M059J (cell line): ENCODE measurements at places on chromosomes 7 and 10.

DNA sequence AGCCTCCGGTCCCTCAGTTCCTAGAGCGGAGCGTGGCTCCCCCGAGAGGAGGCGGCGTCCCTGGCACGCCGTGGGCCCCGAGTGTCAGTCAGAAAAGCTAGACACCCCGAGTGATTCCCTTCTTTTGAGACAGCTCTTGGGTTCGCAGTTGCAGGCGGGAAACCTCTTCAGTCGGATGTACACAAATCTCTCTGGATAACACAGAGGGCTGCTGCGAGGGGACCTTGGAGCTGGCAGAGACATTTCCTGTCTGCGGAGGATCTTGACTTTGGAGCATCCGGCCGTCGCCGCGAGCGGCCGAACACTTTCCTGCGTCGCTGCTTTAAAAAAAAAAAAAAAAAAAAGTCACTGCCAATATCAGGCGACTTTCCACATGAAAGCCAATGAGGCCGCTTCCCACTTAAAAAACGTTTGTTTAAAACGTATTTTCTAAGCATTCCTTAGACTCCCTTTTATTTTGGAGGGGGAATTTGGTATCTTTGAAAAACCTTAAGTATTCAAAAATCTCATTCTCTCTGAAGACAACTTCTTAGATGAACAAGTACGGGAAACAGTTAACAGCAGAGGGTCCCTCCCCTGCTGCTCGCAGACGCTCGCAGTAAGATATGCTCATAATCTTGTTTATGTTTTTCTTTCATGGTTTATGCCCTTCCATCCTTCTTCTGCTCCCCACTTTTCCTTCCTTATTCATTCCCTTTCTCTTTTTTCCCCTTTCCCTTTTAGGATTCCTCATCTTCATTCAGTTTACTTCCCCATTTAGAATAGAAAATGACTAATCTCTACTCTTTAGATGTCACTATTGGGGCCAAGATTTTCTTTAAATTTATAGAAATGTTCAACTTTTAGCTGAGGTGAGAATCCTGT lies 10.0 kb downstream of the HHEX start:
- peak; percentile 74 for DNase-seq

- no peak for DNase-seq
Observed at GRCh38 chr10:110770243-110770642, 101.5 kb upstream of the PDCD4 start.

DNA sequence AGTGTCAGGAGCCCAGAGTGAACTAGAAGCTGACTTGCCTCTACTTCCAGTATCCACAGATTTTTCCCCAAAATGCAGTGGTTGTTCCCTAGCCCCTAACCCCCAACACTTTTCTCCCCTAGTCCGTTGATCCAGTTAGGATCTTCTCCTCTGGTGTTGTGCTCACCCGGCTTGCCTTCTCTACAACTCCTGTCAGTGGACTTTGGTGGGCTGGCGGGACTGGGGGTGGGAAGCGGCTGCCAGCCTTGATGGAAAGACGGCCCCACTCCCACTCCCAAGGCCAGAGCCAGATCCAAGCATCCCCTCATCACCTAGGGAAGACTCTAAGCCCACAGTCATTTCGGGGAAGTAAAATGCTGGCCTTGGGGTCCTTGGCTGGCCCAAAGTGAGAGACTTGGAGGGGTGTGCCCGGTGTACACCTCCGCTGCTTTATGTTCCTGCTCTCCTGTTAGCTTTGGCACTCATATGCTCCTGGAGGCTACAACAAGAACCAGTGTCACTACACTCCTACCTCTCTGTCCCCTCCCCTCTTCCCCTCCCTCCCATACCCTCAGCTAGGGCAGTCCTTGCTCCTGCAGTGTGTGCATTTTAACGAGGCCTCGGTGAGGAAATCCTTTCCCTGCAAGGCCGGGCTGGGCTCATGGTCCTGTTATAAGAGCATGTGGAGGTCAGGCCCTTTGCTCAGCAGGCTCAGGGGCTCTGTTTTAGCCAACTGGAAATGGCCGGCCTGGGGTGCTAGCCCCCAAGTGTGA lies 930 bp upstream of the HOXA10 start:
- DNase-seq, result no peak

- DNase-seq, result no peak
Observed at GRCh38 chr10:84224411-84225028, 824 bp downstream of the LRIT2 start.

- no peak for DNase-seq
Observed at GRCh38 chr7:123231021-123232000, 31.5 kb upstream of the SLC13A1 start.
